MG63 (cell line): ENCODE measurements at places on chromosomes 7 and 10.
A peak's percentile ranks its signal among the peaks of the same experiment; 100 is the strongest.

DNA sequence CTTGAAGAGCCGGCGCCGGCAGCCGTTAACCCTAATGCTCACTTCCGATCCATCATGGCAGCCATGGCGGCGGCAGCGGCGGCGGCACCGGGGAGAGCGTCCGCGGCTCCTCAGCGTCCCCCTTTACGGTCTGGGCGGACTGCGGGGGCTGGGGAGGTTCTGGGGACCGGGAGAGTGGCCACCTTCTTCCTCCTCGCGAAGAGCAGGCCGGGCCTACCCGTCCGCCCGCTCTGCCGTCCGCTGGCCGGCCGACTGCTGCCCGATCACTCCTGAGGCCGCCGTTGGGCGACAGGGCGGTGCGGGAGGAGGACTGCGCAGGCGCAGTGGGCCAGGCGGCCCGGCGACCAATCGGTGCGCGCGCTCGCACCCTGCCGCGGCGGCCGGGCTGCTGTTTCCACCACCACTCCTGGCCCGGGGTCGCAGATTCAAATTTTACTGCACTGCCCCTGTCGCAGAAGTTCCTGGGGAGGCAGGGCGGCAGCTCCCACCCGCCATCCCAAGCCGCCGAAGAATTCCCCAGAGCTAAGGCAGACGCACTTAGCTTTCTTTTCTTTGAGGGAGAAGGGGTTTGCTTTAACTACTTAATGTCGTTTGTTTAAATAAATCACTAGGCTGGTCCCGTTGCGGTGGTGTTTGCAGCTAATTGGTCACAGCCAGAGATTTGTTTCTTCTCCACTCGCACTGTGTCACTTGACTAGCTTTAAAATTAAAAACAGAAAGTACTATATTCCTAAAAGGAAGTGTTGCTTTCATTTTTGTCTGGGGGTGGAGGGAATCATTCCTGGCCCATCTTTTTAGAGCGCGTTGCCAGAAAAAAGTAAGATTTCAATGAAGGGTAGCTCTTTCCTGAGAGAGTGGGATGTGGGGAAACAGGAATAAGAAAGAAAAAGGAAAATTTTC, at the start of gene KIF5B:
KIF5B (minus strand) TSS at position 290 of the 900 bp plus-strand sequence. CDS start 452 bp downstream, outside the sequence.
- peak; percentile 91 for DNase-seq

DNA sequence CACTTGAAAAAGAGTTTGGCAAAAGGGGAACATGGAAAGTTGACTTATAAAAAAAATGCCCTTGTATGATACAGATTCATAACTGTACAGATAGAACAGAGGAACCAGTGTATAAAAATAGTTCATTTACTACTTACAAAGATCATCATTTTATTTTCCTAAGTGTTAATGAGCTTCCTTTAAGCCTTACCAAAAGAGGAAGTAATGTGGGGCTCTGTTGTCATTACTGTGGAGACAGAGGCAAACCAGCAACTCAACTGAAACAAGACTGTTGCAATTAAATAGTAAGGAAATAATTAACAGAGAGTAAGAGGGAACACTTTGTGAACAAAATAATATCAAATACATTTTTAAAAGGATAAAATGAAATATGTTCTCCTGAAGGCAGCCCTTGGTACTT, 526.2 kb upstream of the ADARB2 start:
- no peak for DNase-seq

DNA sequence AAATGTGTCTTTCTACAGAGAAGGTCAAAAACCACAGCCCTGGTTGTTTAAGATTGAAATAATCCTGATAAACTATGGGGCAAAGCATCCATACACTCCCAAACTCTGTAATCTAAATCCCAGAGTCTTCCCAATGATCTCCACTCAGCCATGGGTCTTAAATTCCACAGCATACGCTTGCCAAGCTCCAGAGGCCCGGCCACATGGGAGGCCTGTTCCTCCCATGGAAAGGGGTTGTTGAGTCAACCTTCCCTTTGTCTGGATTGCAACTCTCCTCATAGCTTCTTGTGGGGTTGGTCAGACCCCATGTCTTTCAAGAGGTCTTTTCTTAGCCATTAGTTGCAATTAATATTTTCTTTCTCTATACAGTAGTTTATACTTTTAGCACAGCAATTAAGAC, 718 bp upstream of the STEAP4 start:
- no peak for DNase-seq

GRCh38 chr10:35372329-35372728, 36.0 kb downstream of the CCNY start:
- DNase-seq = peak; percentile 65

GRCh38 chr10:31515819-31516402, 196.9 kb downstream of the ZEB1 start:
- DNase-seq = no peak

- DNase-seq = no peak
Measured at GRCh38 chr10:124273141-124273540, 145.6 kb downstream of the OAT start.

DNA sequence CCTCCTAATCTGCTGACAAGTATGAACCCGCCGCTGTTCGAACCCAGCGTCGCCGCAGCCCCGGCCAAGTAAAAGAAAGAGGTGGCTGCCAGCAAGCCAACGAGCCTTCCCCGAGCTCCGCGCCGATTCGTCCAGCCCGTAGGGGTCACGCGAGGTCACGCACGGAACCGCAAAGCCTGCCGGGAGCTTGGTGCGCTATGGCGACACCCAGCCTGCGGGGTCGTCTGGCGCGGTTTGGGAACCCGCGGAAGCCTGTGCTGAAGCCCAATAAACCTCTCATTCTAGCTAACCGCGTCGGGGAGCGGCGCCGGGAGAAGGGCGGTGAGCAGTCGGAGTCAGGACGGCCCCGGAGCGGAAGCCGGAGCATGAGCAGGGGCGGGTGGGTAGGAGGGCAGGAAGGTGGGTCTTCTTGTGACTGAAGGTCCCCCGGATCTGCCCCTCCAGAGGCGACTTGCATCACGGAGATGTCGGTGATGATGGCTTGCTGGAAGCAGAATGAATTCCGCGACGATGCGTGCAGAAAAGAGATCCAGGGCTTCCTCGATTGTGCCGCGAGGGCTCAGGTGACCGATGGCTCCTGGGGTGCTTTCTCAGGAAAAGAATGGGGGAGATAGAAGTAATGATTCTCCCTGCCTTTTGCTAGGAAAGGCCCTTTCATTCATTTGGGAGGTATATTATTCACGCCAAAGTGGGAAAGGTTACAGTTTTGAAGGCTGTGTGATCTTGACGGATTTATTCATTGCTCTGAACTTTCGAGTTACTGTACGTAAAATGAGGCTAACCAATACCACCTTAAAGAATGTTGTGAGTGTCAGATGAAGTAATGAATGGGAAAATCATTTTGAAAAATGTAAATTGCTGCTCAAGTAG, at the start of gene CHCHD1:
CHCHD1 (plus strand) TSS at position 170 of the 870 bp plus-strand sequence; CDS start at position 198, 28 bp downstream.
- DNase-seq = peak; percentile 93

DNA sequence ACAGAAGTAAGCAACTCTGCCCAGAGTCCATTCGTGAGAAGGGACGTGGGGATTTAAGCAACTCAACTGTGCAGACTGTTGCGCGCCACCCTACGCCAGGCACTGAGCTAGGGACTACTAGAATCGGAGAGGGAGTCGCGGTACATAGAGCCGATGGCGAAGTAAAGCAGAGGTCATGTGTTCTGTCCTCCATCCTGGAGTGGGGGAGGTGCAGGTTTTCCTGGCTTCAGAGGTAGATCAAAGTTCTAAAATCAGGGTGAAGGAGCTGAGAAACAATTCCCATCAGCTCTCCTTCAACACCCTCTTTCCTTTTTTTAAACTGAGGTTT, 23.2 kb downstream of the SLC35G1 start:
- no peak for DNase-seq

DNA sequence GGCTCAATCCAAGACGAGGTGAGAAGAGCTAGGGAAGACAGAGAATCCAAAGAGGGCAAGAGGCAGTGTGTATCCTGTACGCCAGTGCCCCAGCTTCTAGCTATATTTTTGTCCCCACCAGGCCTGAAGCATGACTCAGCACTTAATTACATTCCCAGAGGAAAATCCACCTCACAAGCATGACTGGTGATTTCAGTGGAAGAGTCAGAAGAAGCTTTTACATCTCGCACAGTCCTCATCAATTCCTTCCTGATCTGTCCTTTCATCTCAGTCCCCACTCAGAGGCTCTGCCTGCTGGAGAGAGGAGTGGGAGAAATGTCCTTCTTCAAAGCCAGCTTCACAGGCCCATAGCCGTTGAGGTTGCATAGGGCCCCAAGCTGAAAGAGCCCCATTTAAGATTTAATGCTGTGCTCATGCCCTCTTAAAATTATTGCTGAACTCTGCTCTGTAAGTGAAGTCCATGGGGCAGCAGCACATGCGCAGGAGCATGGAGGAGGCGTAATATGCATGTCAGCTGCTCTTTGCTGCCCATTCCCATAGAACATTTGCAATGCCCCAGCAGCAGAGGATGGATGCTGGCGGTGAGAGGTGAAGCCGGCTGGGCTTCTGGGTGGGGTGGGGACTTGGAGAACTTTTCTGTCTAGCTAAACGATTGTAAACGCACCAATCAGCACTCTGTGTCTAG, 39.0 kb upstream of the AOAH start:
- no peak for DNase-seq

- DNase-seq = no peak
Measured at GRCh38 chr10:60414111-60414510, 24.4 kb upstream of the ANK3 start.

GRCh38 chr10:77782328-77783061, 144.1 kb downstream of the DLG5 start:
- no peak for DNase-seq

GRCh38 chr7:111931016-111931517, 275.1 kb downstream of the DOCK4 start:
- DNase-seq = no peak

DNA sequence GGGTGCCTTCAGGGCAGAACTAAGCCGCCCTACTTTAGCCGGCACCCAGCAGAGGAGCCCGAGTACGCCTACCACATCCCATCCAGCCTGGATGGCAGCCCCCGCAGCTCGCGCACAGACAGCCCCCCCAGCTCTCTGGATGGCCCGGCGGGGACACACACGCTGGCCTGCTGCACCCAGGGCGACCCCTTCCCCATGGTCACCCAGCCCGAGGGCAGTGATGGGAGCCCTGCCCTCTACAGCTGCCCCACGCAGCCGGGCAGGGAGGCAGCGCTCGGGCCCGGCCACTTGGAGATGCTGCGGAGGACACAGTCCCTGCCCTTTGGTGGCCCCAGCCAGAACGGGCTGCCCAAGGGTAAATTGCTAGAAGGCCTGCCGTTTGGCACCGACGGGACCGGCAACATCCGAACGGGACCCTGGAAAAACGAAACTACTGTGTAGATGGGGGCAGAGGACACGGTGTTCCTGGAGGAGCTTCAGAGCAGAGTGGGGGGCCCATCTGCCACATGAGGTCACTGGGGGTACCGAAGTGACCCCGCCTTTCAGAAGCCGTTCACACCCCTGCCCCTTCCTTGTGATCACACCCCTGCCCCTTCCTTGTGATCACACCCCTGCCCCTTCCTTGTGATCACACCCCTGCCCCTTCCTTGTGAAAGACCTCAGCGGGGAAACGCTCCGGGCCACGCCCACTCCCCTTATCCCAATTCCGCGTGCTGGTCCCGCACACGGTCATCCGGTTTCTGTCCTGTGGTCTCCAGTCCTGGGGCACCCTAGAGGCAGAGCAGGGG, 30.8 kb upstream of the KNDC1 start:
- DNase-seq = no peak

- no peak for DNase-seq
Measured at GRCh38 chr7:44757311-44757710, 8.7 kb downstream of the ZMIZ2 start.

- peak; percentile 31 for DNase-seq
Measured at GRCh38 chr10:65570143-65571010, 1355.5 kb upstream of the LRRTM3 start.

DNA sequence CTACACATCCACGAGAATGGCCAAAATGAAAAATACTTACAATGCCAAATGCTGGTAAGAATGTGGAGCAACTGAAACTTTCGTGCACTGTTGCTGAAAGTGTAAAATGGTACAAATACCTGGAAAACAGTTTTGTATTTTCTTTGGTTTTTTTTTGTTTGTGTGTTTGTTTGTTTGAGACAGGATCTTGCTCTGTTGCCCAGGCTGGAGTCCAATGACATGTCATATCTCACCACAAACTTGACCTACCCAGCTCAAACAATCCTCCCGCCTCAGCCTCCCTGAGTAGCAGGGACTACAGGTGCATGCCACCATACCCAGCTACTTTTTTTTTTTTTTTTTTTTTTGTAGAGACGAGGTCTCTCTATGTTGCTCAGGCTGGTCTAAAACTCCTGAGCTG, 35.6 kb upstream of the CAV2 start:
- DNase-seq = no peak

GRCh38 chr7:42071372-42072261, 165.4 kb downstream of the GLI3 start:
- DNase-seq = peak; percentile 27

DNA sequence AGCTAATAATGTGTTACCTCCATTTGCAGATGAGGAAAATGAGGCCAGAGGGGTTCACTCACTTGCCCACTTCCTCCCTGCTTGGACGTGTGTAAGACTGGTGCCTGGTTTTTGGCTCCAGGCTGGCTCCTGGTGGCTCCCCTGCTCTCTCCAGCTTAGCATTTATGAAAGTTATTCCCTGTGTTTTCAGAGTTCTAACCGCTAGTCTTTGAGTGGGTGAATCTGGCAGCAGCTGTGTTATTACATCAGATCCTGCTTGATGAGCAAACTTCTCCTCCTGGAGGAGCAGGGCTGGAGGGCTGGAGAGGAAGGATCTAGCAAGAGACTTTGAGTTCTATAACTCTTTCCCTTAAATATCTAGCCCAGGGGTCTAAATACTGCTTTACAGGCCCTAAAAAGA, 80.9 kb upstream of the AGBL3 start:
- DNase-seq = peak; percentile 80

DNA sequence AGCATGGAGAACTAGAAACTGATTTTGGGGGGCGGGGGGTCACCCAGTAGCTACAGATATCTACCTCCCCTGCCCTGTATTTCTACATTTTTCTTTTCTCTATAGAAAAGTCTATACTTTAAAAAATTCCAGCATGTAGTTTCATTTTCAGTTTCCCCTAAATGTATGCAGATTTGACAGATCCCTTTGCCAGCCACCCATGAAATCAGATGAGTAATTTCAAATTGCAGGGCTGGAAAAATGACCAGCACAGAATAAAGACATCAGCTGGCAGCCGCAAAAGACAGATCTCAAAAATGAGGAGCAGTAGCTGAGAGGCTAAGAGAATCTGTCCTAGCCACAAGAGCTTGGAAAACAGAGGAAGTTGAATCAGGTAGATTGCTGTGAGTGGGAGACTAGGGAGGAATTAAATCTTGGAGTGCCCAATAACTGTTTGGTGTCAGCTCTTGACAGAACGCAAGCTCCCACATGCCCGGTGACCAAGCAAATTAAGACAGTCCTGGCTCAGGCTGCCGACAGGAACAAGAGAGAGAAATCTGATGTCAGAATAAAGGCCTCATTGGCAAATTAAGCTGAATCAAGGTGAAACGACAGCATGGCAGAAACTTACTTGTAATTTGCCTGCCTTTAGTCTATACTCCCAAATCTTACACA, 24.5 kb downstream of the ADRB1 start:
- DNase-seq = no peak

DNA sequence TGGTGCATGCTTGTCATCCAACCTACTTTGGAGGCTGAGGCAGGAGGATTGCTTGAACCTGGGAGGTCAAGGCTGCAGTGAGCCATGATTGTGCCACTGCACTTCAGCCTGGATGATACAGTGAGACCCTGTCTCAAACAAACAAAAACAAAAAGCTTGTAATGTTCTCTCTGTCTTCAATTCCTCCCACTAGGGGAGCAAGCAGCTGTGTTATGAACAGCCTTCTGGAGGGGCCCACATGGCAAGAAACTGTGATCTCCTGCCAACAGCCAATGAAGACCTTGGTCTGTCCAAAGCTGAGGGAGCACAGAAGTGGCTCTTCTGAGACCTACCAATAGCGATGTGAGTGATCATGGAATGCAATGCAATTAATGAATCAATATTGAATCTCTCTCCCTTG, 229.2 kb downstream of the SEC23IP start:
- no peak for DNase-seq
